ENCODE measurements at places on chromosomes 2 and 18.

DNA sequence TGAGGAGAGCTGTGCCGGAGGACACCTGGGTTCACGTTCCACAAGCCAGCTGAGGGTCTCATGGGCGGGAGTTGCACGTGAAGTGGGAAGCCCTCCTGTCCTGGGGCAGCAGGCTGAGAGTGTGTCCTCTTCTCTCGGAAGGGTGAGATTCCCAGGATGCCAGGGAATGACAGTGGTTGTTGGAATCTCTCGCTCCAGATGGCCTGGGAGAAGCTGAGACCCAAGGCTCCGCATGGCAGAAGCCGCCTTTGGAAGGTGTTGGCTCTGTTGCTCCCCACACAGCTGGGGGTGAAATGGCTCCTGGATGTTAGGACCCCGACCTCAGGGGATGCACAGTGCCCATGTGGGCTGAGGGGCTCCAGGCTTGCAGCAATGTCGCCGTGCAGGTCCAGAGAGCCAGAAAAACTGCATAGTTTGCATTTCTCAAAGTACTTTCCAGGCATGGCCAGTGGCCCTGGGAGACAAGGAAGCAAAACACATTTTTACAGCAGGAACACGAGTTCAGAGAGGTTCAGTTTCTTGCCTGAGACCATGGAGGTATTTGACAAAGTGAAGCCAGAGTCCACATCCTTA lies 153.4 kb downstream of the TMEM18 start:
- DNase-seq: no peak

GRCh38 chr2:215771241-215771640 lies 242.1 kb downstream of the MREG start:
- DNase-seq: peak; percentile 44

- no peak for DNase-seq
These were observed 69.2 kb downstream of the EDAR start for GRCh38 chr2:108919571-108920373.

GRCh38 chr18:68427951-68428401 lies 286.9 kb downstream of the TMX3 start:
- peak; percentile 89 for DNase-seq

DNA sequence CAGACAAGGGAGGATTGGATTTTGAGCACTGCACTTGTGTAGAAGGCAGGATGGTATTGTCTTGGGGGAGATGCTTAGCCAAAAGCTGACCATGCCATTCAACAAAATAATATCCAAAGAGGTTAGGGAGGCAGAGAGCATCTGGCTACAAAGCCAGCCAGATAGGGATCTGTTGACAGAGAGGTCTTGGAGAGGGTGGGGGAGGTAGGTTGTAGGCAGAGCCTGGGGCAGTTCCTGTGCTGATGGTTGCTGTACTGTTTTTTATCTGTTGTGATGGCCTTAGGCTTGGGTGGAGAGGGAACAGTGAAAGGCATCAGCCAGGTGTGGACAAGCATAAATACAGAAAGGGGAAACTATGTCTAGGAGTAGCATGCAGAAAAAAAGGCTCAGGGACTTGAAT lies 100.9 kb downstream of the AQP4 start:
- DNase-seq: no peak

DNA sequence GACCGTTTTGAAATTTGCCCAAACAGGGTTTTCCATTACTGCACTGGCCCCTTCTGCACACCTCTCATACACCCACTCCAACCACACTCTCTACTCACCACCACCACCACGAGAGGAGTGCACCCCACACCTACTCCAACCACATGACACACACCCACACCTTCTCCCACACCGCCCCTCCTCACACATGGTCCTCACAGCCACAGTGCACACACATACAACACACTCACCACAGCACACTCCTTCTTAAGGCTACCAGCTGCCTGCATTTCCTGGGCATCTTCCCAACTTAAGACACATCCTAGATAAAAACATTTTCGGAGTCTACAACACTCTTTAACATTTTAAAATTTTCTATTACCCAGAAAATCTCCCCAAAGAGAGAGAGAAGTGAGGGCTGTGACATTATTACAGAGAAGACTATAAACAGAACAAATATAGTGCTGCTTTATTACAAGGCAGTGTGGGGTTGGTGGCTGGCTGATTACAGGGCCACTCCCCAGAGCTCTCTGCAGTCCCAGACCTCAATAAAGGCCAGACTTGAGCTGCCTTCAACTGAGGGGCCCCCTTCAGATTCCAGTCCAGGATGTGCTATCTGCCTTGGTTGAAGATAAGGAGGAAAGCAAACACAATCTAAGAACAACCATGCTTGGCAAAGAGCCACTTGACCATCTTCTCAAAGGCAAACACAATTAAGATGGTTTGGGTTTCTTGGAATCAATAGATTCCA lies 36.1 kb downstream of the NHEJ1 start:
- DNase-seq: peak; percentile 21

- DNase-seq: no peak
These were observed 24.2 kb downstream of the RHBDD1 start for GRCh38 chr2:226860087-226860486.

- no peak for DNase-seq
These were observed 44.6 kb downstream of the FOSL2 start for GRCh38 chr2:28437149-28437835.

DNA sequence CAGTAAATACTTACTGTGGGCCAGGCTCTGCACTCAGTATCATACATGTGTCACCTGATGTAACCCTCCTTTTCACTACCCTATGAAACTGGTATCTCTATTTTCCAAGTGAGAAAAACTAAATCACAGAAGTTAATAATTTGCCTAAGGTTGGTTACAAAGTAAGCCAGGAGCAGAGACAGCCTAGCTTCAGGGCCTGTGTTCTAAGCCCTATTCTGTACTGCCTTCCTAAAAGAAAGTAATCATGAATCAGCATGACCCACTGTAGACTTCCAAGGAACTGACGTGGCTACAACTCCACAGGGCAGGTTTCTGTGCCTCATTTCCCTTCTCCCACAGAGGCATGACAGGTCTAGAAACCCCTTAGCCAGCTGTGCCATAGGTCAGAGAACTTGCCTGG lies 14.3 kb downstream of the ZNF142 start:
- peak; percentile 55 for DNase-seq

DNA sequence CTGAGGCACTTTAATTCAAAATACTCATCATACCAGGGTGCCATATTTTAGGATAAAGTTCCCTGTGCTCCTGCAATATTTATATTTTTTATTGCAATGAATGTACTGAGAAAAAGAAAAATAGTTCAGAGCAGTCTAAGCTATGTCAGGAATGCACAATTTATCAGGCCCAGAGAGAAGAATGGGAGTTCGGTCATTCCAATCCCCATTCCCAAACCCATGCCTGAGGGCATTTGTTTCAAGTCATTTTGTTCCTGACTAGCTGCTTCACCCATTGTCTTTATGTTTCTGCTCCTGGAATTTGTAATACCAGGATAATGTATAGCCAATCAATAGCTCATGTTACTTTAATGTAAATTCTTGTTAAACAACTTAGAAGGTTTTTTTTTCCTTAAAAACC lies 24.4 kb upstream of the FTCDNL1 start:
- no peak for DNase-seq

DNA sequence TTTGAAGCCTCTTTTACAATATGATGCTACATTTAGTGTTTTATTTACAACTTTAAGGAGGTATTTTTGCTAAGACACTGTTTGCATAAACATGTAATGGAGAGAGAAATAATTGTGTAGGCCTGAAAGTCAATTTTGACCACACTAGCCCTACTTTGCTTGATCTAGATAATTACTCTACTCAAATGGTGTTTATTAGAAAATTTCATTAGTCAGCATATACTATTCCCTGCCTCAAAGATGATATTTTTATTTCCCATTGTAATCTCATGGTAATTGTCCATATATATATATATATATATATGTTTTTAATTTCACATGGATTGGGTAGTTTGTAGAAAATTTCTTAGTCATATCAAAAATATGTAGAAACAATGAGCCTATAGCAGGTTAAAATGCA lies 632.2 kb downstream of the SATB2 start:
- DNase-seq: no peak

DNA sequence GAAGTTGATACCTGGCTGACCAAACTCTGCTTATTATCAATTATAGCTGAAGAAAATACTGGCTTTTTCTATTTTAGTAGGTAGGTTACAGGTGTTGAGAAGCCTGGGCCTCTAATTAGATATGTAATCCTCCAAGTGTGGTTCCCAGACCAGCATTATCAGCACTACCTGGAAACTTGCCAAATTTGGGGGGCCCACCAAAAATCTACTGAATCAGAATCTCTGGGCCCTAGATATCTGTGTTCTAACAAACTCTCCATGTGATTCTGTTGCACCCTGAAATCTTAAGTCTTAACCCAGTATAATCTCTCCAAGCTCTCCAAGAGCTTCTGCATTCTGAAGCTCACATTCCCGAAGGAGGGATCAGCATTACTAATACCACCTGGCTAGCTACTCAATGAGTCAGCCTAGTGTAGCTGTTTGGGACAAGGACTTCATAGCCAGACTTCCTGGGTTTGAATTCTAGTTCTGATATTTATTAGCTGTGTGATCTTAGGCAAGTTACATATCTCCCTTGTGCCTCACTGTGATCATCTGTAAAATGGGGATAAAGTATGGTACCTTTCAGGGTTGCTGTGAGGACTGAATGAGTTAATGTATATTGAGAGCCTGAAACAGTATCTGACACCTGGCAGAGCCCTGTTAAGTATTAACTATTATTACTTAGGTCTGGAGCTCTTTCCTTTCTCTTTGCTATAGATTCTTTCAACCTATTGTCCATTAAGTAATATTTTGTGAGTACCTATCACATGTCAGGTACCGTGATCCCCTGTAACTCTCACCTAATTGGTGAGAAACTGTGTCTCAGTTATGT lies 94.1 kb upstream of the CD302 start:
- DNase-seq: peak; percentile 83

GRCh38 chr2:139744273-139744672 lies 964.1 kb upstream of the NXPH2 start:
- no peak for DNase-seq

- no peak for DNase-seq
These were observed 146.3 kb downstream of the CDCA7 start for GRCh38 chr2:173500953-173501352.

DNA sequence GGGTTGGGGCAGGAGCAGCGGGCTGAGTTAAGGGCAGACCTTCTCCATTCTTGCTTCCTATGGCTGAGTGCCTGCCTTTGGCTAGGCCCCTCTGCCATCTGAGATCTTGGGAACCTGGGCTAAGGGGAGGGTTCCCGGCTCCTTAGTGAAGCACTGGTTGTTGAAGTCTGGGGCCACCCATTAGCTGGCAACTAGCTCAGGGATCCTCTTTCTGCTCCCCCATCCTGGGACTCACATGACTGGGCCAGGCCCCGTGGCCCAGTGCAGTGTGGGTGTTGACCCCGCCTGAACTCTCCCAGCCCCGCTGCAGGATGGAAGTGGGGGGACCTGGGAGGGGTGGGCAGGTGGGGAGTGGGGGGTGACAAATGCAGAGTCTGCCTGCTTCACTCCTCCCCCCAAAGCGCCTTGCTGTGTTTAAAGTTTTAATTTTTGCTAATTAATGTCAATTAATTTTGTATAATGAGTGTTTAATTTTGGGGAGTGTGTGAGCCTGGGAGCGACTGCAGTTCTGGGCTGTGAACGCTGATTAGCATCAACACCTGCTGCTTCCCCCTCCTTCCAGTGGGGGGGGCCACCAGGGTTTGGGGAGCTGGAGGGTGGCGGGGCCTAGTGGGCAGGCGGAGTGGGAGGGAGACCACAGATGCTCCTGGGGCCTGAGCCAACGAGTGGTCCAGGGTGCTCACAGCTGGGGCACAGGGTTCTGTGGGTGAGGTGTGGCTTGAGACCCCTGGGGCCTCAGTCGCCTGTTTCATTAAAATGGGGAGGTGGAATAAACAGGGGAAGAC lies 55.2 kb downstream of the EMX1 start:
- DNase-seq: no peak

GRCh38 chr18:5519448-5520298 lies 24.1 kb downstream of the EPB41L3 start:
- DNase-seq: no peak

- peak; percentile 89 for DNase-seq
These were observed 5.0 kb downstream of the SFTPB start for GRCh38 chr2:85662899-85663593.

GRCh38 chr18:62784338-62784965 lies 69.1 kb downstream of the PHLPP1 start:
- peak; percentile 81 for DNase-seq

- DNase-seq: no peak
These were observed 31.5 kb upstream of the LYPD6B start for GRCh38 chr2:149006883-149007543.

GRCh38 chr2:221969087-221969829 lies 329.5 kb downstream of the PAX3 start:
- peak; percentile 51 for DNase-seq

DNA sequence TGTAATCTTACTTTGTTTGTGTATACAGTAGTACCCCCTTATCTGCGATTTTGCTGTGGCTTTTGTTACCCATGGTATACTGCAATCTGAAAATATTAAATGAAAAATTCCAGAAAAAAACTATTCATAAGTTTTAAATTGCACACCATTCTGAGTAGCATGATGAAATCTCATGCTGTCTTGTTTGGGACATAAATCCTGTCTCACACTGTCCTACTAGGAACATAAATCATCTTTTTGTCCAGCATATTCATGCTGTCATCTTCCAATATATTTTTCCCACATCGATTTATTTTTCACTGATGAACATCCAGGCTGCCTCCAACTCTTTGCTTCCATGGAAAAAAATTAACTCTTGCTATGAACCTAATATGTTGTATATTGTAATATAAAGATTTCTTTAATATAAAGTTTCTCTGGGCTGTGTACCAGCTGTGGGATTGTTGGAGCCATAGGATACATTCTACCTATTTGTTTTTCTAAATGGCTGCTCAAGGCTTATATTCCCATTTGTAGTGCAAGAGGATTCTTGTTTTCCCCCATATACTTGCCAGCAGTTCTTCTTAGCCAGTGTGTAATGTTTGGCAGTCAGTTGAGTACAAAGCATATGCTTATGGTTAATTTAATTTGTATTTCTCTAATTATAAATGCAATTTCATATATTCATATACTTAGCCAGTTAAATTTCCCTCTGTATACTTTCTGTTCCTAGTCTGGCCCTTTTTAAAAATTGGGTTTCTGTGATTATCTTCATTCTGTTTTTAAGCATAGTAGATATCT lies 114.3 kb upstream of the MYO3B start:
- no peak for DNase-seq

Data from iris pigment epithelial cell (primary cell).